ENCODE measurements at places on chromosomes 16 and 17. TPM values are rescaled to one million over a fixed set of nuclear protein-coding genes. Genes with fewer than 3 reads are reported as not detected.

- no peaks in the 10 kb centered on the region for H3K27me3 ChIP-seq
- H3K36me3 ChIP-seq, result peaks cover 11% of the 10 kb centered on the region
- no peak for DNase-seq
- peak overlapping the region; percentile 72 for H3K27ac ChIP-seq
- peaks cover 13% of the 10 kb centered on the region for H3K4me1 ChIP-seq
Measured at GRCh38 chr17:773467-774312, 8.4 kb downstream of the GLOD4 start.

DNA sequence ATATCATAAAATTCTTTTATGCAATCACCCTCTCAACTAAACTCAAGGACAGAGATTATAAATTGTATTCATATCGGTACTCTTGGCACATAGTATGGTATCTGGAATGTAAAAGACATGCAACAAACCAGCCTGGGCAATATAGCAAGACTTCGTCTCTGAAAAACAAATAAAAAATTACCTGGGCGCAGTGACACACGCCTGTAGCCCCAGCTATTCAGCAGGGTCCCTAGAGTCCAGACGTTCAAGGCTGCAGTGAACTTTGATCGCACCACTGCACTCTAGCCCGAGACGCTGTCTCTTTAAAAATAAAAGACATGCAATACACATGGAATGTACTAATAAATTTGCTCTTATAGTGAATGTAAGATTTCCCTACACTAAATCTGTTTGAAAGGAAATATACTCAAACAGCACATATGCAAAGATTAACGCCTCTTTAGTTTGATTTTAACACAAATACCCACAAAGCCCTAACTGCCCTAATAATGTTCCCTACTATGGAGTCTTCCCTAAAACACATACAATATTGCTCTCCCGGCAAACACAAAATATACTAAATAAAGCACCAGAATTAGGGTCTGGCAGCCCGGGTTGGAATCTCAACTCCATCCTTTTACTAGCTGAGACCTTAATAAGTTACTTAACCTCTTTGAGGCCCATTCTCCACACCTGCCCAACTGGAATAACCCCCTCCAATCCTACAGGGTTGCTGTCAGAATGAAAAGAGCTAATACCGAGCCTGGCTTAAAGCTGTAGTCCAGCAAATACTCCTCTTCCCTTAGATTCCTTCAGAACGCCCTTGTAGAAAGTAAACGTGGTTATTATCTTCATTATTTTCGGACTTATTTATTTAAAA, 1.2 kb downstream of the ABCA5 start:
- H3K4me3 ChIP-seq, result peak overlapping the region; percentile 97
- peak overlapping the region; percentile 97 for H3K27ac ChIP-seq
- H3K4me1 ChIP-seq, result peaks cover 28% of the 10 kb centered on the region
- peaks cover 6% of the 10 kb centered on the region for H3K36me3 ChIP-seq
- DNase-seq, result no peak

GRCh38 chr16:648071-648780, 939 bp upstream of the WDR90 start:
- DNase-seq, result no peak
- H3K4me3 ChIP-seq, result peak overlapping the region; percentile 83
- no peaks in the 10 kb centered on the region for H3K27me3 ChIP-seq
- H3K4me1 ChIP-seq, result peaks cover 14% of the 10 kb centered on the region
- H3K36me3 ChIP-seq, result no peaks in the 10 kb centered on the region
- H3K27ac ChIP-seq, result peak overlapping the region; percentile 39

DNA sequence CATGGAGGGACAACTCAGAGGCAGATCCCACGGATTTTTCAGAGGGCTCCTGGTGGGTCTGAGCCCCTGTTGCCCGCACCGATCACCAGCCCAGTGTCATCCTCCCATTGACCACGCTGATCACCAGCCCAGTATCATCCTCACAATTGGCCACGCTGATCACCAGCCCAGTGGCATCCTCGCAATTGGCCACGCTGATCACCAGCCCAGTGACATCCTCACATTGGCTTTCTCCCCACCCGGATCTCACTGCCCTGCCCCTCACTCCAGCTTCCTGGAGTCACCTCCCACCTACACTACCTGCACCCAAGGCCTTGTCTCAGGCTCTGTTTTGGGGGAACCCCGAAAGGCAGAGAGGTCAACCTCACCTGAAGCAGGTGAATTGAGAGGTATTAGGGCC, 358.2 kb upstream of the TNRC6C start:
- no peak overlapping the region for H3K27ac ChIP-seq
- H3K27me3 ChIP-seq, result peaks cover 7% of the 10 kb centered on the region
- no peak overlapping the region for H3K4me3 ChIP-seq
- no peaks in the 10 kb centered on the region for H3K4me1 ChIP-seq

DNA sequence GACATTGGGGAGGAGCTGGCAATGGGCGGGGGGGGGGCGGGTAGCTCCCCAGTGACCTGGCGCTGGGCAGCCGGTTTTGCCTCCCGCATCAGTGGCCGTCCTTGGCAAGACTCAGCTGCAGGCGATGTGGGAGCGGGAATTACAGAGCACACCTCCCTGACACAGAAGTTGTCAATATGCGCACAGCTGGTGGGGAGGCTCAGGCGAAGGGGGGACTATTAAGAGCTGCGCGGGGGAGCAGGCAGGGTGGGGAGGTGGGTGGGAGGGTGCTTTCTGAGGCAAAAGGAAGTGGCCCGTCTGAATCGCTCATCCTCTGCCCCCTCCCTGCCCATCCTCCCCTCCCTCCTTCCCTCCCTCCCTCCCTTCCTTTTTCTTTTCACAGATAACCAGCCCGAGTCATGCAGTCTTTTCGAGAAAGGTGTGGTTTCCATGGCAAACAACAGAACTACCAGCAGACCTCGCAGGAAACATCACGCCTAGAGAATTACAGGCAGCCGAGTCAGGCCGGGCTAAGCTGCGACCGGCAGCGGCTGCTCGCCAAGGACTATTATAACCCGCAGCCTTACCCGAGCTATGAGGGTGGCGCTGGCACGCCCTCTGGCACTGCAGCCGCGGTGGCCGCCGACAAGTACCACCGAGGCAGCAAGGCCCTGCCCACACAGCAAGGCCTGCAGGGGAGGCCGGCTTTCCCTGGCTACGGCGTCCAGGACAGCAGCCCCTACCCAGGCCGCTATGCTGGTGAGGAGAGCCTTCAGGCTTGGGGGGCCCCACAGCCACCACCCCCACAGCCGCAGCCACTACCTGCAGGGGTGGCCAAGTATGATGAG, 44.0 kb downstream of the SREBF1 start:
- no peak for DNase-seq
- no peaks in the 10 kb centered on the region for H3K27me3 ChIP-seq
- peaks cover 25% of the 10 kb centered on the region for H3K4me1 ChIP-seq

GRCh38 chr16:59021751-59022150, 287.6 kb upstream of the GOT2 start:
- H3K36me3 ChIP-seq, result no peaks in the 10 kb centered on the region
- no peaks in the 10 kb centered on the region for H3K4me1 ChIP-seq
- no peak overlapping the region for H3K27ac ChIP-seq
- H3K4me3 ChIP-seq, result no peak overlapping the region
- no peak for DNase-seq
- H3K27me3 ChIP-seq, result no peaks in the 10 kb centered on the region

DNA sequence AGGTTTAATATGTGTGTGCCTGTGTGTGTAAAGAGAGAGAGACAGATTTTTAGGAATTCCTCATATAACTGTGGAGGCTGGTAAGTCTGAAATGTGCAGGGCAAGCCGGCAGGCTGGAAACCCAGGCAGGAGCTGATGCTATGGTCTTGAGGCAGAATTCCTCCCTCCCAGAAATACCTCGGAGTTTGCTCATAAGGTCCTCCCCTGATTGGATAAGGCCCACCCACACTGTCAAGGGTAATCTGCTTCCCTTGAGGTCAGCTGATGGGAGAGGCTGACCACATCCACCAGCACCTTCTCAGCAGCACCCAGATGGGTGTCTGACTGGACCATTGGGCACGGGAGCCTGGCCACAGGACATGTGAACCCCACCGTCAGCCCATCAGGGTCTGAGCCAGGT, 42.4 kb downstream of the C16orf95 start:
- no peak for DNase-seq
- peaks cover 8% of the 10 kb centered on the region for H3K4me1 ChIP-seq
- no peak overlapping the region for H3K4me3 ChIP-seq
- no peaks in the 10 kb centered on the region for H3K36me3 ChIP-seq
- no peak overlapping the region for H3K27ac ChIP-seq

- H3K4me1 ChIP-seq, result no peaks in the 10 kb centered on the region
- H3K4me3 ChIP-seq, result no peak overlapping the region
- DNase-seq, result no peak
- H3K36me3 ChIP-seq, result no peaks in the 10 kb centered on the region
Measured at GRCh38 chr16:50419116-50419515, 50.3 kb upstream of the BRD7 start.

DNA sequence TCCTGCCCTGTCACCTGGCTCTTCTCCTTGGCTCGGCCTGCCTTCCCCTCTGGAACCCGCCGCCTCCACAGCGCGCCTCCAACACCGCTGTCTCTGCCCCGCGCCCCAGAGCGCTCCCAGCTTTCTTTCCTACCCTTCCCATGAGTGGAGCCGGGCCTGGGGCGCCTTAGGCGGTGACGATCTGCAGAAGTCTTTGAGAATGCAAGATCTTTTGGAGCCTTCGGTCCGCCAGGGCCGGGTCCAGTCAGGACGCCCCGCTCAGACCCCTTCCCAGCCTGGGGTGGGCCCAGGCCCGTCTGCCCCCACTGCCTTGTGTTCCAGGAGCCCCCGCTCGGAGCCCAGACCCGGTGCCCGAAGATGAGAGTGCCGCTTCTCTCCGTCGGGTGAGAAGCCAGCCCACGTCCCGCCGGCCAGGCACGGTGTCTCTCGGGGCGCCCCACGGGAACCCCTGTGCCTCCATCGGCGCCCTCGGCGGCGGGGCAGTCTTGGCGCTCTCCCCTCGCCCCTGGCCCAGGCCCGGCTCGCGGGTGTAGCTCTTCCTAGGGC, 40.0 kb downstream of the MRM1 start:
- no peaks in the 10 kb centered on the region for H3K36me3 ChIP-seq
- DNase-seq, result no peak
- no peak overlapping the region for H3K27ac ChIP-seq
- H3K27me3 ChIP-seq, result peaks cover 91% of the 10 kb centered on the region
- peaks cover 15% of the 10 kb centered on the region for H3K4me1 ChIP-seq

- no peak overlapping the region for H3K4me3 ChIP-seq
- H3K36me3 ChIP-seq, result peaks cover 3% of the 10 kb centered on the region
- DNase-seq, result no peak
- H3K27ac ChIP-seq, result no peak overlapping the region
Measured at GRCh38 chr17:57299176-57299575, 42.9 kb downstream of the MSI2 start.

DNA sequence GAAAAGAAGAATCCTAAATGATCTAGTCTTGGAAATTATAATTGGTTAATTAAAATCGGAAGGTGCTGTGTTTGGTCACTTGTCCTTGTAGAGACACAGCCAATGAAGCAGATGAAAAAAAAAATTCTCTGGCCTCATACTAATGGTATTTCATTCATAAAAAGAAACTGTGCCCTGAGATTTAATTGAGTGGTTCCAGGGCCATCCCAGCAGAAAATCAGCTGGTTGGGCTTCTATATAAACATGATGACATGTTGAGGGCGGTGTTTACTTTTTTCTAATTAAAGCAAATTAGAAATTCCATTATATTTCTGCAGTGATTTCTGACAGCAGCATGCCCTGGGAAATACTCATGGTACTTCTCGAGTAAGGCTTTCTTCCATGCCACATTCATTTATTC, 191.9 kb upstream of the KCNJ16 start:
- DNase-seq, result no peak
- no peaks in the 10 kb centered on the region for H3K4me1 ChIP-seq
- H3K27me3 ChIP-seq, result no peaks in the 10 kb centered on the region
- H3K27ac ChIP-seq, result no peak overlapping the region

DNA sequence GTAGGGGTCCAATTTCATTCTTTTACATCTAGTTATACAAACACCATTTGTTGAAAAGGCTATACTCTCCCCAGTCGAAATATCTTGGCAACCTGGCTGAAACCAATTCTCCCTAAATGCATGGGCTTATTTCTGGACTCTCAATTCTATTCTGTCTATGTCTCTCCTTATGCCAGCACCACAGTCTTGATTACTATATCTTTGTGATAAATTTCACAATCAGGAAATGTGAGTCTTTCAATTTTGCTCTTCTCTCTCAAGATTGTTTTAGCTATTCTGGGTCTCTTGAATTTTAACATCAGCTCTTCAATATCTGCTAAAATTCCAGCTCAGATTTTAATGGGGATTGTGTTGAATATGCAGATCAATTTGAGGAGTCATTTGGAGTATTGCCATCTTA, 5.9 kb upstream of the TRIM25 start:
- no peak overlapping the region for H3K27ac ChIP-seq
- DNase-seq, result no peak
- no peaks in the 10 kb centered on the region for H3K27me3 ChIP-seq
- H3K4me1 ChIP-seq, result peaks cover 9% of the 10 kb centered on the region

DNA sequence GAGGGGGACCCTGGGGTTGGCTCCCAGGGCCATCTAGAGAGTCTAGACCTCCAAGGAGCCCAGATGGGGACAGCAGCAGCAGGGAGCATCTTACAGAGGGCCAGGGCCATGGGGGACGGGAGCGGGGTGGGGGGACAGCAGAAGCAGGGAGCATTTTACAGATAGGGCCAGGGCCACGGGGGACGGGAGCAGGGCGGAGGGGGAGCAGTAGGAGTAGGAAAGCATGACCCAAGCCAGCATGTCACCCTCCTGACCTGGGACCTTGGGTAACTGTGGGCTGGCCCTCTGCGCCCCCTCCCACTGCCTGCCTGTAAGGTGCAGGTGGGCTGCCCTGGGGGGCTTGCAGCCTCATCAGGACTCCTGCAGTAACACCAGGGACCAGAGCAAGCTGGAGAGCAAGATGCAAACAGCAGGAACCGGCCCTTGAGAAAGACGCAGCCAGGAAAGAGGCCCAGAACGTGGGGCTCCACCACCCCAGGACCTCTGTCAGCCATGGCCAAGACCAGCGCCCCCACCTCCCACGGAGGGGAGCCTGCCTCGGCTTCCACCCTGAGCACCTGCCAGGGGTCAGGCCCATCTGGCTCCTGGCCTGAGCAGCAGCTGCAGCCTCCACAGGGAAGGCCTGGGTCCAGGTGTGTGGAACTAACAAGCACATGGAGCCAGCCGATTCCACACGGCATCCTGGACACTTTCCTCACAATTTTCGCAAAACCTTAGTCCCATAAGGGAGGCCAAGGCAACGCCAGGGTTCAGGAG, 2.4 kb downstream of the ZNF598 start:
- peak overlapping the region; percentile 83 for H3K27ac ChIP-seq
- H3K27me3 ChIP-seq, result no peaks in the 10 kb centered on the region
- peak overlapping the region; percentile 88 for H3K4me3 ChIP-seq
- H3K4me1 ChIP-seq, result peaks cover 25% of the 10 kb centered on the region
- no peak for DNase-seq
- H3K36me3 ChIP-seq, result no peaks in the 10 kb centered on the region

GRCh38 chr17:65690626-65691310, 129.3 kb upstream of the AXIN2 start:
- peaks cover 11% of the 10 kb centered on the region for H3K4me1 ChIP-seq
- DNase-seq, result no peak
- no peak overlapping the region for H3K27ac ChIP-seq
- H3K4me3 ChIP-seq, result no peak overlapping the region
- H3K27me3 ChIP-seq, result no peaks in the 10 kb centered on the region

MAPT gene
- 2.3 TPM for total RNA-seq

KRT24 gene
- total RNA-seq, result not detected

CCL23 gene
- not detected for total RNA-seq

TBC1D26 gene
- not detected for total RNA-seq
